ENCODE measurements at places on chromosomes 11 and 22.

DNA sequence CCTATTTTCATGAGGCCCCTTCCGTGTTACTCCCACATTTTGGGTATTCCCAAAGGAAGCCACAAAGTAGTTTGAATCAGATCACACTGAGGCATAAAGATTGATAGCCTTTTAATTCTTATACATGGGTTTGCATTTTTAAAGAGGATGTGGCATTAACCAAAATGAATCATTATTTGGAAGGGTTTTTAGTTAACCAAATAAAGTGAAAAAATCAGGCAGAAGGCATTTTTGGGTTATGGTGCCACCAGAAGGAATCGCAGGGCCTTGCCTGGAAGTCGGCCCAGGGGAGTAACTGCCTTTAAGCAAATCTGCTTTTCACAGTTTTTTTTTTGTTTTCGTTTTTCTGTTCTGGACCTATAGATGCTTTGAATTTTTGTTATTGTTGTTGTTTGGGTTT, 55.4 kb downstream of the HSD17B12 start:
- DNase-seq, result no peak

GRCh38 chr11:77821349-77821851, 456 bp downstream of the AAMDC start:
- DNase-seq, result peak; percentile 25

DNA sequence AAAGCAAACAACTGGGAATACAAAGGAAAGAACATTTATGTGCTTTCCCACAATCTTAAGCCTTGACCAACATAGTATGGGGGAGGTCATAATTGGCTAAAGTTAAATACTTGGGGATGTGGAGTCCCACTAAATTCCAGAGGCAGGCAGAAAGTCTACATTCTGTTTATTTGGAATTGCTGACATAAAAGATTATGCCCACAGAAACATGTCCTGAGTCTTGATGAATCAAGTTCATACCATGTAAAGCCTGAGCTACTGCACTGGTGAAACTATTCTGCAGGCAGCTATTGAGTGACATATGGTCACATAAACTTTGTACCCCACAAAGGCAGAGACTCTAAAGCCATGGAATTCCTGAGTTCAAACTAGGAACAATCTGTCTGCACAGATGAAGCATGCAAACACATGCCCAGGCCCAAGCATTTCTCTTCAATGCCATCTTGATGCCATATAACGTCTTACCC, 69.9 kb upstream of the CHRM4 start:
- DNase-seq, result no peak

GRCh38 chr11:61701242-61701886, 21.2 kb downstream of the DAGLA start:
- peak; percentile 61 for DNase-seq

DNA sequence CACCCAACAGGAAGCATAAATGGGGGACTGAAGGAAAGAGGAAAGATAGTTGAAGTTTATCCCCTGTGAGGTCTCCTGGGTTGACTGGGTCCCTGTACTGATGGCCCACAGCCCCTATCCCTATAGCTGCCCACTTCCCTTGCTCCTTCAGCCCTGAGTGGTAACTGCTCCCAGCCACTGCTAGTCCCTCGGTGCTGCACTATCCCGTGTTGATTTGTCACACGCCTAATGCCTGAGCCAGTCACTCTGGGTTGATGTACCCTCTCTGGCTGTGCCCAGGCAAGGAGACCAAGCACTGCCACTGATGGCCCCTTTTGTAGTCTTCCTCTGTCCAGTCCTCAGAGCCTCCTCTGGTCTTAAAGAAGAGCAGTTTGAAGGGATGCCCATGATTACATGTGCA, 9.6 kb downstream of the GDPD5 start:
- no peak for DNase-seq

DNA sequence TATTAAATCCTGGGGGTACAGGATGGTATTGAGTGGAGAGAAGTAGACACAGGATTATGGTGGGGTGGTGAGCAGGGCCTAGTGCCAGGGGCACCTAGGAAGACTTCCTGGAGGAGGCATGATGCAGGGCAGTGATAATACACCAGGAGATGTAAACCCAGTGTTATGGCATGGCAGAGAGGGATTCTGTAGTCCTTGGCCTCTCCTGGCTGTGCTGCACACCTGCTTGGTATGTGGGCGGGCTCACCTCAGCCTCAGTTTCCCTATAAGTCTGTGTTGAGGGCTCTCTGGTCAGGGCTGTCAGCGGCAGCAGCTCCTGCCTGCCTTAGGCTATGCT, 2.2 kb downstream of the PDXP start:
- no peak for DNase-seq

DNA sequence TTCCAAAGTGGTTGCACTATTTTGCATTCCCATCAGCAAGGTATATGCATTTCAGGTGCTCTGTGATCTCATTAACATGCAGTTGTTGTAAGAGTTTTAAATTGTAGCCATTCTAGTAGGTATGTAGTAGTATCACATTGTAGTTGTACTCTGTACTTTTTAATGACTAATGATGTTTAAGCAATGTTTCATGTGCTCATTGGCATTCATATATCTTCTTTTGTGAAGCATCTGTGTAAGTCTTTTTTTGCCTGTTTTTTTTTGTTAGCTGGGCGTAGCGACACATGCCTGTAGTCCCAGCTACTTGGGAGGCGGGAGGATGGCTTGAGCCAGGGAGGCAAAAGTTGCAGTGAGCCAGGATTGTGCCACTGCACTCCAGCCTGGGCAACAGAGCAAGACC, 11.3 kb upstream of the TRIM29 start:
- no peak for DNase-seq
